ENCODE measurements at places on chromosomes 4 and X.

DNA sequence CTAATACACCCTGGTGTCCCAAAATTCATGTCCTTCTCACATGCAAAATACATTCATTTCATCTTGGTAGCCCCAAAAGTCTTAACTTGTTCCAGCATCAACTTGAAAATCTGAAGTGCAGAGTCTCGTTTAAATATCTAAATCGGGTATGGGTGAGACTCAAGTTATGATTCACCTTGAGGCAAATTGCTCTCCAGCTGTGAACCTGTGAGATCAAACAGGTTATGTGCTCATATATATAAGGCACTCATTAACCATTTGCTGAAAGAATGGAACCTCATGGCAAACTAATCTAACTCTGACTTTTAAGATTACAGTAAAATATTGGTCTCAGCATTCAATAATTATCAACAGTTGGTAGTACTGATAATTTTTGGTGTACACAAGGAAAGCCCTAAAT is 55.5 kb downstream of the PDLIM5 start:
- peak; percentile 68 for DNase-seq

GRCh38 chrX:131066237-131066636 is 8.1 kb downstream of the ARHGAP36 start:
- no peak for DNase-seq

- DNase-seq, result no peak
Observed at GRCh38 chr4:1458581-1458980, 52.3 kb upstream of the NKX1-1 start.

DNA sequence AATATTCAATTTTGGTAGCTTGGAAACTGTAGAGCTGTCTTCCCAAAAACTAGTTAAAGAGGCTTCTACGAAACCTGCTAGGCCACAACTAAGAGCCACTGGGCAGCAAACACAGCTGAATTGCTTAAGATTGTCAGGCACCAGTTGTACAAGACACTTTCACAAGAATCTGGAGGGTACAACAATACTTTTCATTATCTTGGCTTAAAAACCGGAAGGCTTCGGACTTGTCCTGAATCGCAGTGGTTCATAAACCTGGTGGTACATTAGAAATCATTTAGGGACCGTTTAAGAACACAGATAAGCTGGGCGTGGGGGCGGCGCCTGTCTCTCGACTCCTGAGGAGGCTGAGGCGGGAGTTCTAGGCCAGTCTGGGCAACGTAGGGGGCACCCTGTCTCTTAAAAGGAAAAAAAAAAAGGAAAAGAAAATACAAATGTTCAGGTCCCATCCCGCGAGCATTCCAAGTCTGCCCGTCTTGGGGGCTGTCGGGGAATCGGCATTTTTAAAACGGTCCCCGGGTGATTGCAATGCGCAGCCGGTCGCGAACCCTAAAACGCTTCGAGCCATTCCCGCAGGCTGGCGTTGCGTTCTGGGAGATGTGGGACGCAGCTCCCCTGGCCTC is 763 bp downstream of the PYURF start:
- peak; percentile 43 for DNase-seq

GRCh38 chr4:10619220-10619619 is 65.3 kb downstream of the CLNK start:
- DNase-seq, result peak; percentile 62

DNA sequence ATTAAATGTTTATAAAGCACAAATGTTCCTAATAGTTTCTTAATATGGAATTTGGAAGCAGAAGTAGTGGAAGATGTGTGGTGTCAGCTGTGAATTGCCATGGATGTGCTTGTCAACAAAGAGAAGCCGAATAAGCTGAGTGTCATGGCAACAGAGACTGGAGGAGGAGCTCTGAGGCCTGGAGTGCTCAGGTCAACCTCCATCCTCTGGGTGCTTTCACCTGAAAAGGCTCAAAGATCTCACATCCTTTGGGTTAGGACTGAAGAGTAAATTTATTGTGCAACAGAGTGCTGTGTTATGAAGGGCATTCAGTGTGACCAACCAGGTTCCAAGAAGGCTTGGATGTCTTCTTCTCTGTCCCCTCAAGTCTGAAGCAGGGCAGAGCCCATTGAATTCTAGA is 18.7 kb downstream of the SGMS2 start:
- no peak for DNase-seq

GRCh38 chr4:177441061-177441802 is 1.0 kb downstream of the AGA start:
- peak; percentile 64 for DNase-seq

Measured in epithelial cell of esophagus (primary cell).